ENCODE measurements at places on chromosomes 7 and 10.

DNA sequence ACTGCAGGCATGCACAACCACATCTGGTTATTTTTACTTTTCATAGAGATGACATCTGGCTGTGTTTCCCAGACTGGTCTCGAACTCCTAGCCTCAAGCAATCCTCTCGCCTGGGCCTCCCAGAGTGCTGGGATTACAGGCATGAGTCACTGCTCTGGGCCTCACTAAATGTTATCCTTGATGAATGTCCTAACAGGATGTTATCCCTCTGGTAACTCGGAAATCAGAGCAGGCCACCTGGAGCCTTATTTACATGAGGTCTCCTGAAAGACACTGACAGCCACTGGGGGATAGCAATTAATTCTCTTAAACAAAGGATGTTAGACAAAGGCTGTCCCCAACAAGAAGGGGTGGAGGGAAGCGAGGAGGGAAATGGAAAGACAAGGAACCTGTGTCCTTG lies 4.5 kb upstream of the ZNF438 start:
- DNase-seq, result no peak

DNA sequence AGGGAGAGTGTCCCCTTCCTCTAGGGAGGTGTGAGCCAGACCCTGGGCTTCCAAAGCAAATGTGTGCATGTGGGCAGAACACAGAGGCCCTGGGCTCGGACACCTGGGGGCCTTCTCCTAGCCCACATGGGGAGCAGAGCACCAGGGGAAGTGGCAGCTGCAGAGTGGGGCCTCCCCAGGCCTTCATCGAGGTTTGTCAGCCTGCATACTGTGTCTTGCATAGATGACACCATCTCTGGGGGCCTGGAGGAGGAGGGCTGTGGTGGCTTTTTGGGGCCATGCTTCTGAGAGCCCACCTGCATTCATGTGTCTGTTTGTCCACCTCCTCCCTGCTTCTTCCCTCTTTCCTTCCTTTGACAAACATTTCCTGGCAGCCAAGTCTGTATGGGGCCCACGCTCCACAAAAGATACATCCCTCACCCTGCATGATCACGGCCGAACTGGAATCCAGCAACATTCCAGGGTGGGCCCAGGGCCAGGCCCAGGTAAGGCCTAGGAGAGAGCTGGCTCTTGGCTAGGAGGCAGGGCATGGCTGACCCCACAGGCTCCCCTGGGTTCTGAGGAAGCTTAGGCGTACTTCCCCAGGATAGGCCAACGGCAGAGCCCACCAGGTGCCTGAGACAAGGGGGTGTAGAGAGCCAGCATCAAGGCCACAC lies 79.2 kb downstream of the ZMIZ1 start:
- no peak for DNase-seq

- no peak for DNase-seq
These were observed 114.1 kb downstream of the VIPR2 start for GRCh38 chr7:159030490-159031134.

GRCh38 chr10:88661577-88661976 lies 2.7 kb upstream of the LIPF start:
- no peak for DNase-seq

DNA sequence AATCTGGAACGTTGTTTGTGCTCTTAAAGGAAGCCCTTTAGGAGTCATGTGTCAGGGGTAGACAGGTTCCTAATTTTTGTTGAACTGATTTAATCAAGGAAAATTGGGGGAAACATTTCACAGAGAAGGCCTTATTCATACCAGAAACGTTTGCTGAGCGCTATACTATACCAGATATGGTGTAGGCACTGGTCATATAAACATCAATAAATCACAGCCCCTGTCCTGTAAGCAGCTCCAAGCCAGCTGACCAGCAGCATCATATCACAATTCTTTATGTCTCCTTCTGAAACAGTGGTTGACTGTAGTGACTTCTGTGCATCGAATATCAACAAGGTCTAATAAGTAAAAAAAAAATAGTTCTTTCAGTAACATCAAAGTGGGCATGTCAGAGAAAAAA lies 1.1 kb downstream of the TMEM178B start:
- DNase-seq, result no peak

DNA sequence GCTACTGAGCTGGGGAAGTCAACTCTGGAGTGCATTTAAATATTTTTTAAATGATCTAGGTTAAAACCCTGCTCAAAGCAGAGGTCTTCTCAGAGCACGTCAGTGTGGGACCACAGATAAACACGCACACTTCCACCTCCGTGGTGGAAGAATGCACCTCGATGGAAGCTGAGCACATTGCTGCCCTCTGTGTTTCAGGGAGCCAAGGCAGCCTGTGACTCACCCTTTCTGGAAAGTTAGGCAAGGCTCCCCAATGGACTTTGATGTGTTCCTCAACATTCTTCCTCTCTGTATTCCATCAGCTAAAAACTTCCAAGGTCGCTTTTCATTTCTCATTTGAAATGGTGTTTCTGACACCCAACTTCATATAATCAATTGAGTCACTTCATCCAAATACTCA lies 170.8 kb upstream of the KMT2E start:
- no peak for DNase-seq

- no peak for DNase-seq
These were observed 156.2 kb downstream of the CRPPA start for GRCh38 chr7:16264823-16265804.
